ENCODE measurements at places on chromosomes 13 and 19.

- no peak for DNase-seq
Observed at GRCh38 chr19:37986048-37986750, 79.2 kb downstream of the SIPA1L3 start.

DNA sequence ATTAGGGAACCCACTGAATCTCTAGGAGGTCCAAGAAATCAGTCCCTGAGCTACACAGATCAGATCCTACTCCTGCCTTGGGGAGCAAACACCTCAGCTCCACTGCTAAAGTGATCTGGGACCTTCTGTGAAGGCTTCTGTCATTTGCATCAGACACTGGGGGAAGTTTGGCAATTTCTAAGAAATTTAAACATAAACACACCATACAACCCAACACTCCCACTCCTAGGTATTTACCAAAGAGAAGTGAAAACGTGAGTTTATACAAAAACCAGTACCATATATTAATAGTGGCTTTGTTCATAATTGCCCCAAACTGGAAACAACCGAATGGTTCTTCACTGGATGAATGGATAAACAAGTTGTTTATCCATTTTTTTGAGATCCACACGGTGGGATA is 7.3 kb upstream of the TYROBP start:
- DNase-seq, result no peak

- no peak for DNase-seq
Observed at GRCh38 chr19:29805031-29805965, 6.5 kb upstream of the CCNE1 start.

DNA sequence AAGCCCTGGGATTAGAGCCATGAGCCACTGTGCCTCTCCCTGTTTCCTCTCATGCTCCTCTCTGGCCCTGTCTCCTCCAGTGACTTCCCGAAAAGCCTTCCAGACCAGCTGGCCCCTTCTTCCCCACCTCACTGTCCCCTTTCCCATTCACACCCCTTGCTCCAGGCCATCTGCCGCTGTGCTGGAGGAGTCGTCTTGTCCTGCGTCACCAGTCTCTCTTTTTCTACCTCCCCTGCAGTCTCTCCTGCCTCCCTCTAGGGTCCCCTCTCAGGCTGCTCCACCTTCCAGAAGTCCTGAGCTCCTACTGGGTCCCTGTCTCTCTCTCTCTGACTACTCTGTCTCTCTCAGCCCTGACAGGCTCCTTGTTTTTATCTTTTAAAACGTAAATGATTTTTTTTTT is 5.3 kb upstream of the FFAR1 start:
- DNase-seq, result no peak

DNA sequence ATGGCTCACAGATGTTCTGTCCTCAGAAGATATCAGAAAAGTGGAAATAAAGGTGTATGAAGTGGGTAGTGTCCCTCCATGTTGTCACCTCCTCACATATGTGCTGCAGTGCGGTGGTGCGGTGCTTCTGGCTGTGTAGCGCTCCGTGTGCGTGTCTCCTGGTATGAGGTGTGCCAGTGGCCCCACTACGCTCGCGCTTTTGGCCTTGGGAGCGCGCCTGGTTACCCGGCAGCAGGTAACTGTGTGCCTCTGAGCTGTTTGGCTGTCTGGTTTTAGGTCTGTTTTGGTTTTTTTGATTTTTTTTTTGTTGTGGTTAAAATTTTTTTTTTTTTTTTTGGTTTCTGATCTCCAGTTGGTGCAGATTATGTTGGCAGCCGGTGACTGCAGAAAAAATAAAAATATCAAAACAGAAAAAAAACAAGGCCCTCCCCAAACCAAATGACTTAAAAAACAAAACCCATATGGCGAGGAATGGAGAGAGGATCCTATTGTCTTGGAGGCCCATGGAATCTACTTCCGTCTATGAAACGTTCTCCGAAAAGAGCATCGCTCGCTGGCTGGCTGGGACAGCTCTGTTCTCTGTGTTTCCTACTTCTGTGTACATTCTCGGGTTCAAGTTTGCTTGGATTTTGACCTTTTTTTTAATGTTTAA is 7.9 kb downstream of the HNRNPL start:
- peak; percentile 55 for DNase-seq

DNA sequence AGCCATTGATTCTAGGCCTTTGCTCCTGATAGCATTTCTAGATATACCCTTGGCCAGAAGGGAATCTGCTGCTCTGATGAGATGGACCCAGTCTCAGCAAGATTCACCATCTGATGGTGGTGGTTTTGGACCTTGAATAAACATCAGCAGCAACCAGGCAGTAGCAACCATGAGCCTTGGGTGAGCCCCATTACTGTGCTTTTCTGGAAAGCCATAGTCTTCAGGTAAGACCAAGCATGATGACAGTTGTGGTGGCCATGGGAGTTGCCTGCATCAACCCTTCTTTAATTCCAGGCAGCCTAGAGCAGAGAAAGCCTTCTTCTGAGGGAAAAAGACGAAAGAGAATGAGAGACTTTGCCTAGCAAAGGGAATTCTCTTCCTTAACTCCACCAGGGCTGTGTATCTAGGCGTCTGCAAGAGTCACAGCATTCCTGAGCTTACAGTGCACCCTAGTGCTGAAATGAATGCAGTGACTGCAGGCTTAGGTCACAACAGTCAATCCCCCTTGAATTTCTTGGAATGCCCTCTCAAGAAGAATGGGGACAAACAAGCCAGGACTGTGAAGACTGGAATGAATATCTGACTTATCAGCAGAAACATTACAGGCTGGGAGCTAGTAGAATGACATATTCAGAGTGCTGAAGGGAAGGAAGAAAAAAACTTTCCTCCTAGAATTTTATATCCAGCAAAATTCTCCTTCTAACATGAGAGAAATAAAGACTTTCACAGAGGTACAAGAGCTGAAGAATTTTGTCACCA is 942.4 kb upstream of the PCDH20 start:
- no peak for DNase-seq

- no peak for DNase-seq
Observed at GRCh38 chr13:51397262-51397941, 55.4 kb downstream of the INTS6 start.

- DNase-seq, result no peak
Observed at GRCh38 chr13:113945857-113946408, 27.9 kb downstream of the C13orf46 start.

GRCh38 chr13:30963791-30964190 is 31.3 kb downstream of the TEX26 start:
- no peak for DNase-seq

- no peak for DNase-seq
Observed at GRCh38 chr13:59492030-59492636, 671.6 kb downstream of the DIAPH3 start.

- DNase-seq, result no peak
Observed at GRCh38 chr13:77545626-77546412, 10.3 kb downstream of the SCEL start.

GRCh38 chr19:17329366-17330261 is 5.0 kb downstream of the ANO8 start:
- DNase-seq, result no peak

- no peak for DNase-seq
Observed at GRCh38 chr13:23620211-23620610, 50.0 kb downstream of the TNFRSF19 start.

DNA sequence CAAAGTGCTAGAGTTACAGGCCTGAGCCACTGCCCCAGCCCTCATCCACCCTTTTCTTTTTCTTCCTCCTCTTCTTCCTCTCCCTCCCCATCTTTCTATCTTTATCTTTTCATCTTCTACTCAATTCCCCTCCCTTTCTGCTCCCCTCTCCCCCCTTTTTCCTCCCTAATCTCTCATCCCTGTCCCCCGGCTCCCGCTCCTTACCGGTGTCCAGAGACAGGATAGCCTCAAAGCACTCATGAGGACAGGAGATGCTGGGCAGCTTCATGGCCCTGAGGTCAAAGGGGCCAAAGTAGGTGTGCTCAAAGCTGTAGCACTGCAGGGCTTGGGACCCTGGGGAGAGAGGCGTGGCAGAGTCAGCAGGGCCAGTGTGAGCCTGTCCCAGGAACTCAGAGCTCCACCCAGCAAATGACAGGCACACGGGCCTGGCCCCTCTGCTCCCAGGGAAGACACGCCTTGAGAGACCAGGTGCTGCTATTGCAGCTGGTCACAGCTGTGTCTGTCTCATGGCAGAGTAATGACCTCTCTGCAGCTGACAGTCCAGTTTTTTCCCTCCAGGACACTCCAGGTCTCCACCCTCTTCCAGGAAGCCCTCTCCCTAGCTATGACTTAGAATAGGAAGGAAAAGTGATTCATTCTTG is 2.6 kb downstream of the LYPD5 start:
- DNase-seq, result no peak
